ENCODE measurements at places on chromosomes 1 and 21.

DNA sequence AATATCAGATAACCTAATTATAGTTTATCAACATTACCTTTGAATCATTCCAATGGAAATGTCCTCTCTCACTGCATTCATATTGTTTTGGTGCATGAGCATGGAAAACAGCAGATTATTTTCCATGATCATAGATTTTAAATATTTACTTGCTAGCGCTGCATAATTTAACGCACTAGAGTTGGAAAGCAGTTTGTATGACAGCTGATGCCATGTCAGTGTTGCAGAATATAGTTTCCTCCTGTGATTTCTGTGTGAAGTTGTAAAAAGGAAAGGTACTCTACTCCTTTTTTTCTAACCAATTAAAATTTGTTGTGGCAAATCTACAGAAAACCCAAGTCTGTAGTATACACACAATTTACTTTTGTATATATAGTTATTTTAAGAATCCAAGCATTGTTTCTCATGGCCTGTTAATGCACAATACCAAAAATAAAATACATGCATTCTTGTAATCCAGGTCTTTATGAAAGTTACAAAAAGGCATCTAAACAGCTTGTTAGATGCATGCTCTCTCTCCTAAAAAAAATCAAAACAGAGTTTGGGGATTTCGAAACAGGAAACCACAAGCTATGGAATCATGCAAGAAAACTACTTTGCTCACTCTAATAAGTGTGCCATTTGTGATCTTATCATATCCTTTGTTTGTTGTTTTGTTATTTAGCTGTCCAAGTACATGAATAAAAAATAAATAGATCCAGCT is 1.9 kb upstream of the ATG4C start:
- no peak for DNase-seq

DNA sequence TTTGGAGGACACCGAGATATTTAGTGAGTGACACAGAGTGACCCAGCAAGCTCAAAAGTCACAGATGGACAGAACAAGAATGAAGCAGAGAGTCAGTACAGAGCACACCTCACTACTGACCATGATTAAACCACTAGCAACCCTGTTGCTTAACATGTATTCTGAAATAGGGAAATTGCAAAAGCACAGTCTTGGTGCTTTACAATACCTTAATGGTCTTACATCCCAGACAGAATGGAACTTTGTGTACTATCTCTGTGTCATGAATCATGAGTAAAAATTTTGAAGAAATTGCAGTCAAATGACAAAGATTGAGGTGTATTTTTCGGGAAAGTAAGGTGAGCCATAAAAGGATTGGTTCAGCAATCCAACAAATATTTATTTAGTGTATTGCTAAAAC is 2.7 kb upstream of the SAMSN1 start:
- DNase-seq = no peak

- DNase-seq = no peak
Measured at GRCh38 chr1:115041654-115042053, 12.0 kb downstream of the TSHB start.

DNA sequence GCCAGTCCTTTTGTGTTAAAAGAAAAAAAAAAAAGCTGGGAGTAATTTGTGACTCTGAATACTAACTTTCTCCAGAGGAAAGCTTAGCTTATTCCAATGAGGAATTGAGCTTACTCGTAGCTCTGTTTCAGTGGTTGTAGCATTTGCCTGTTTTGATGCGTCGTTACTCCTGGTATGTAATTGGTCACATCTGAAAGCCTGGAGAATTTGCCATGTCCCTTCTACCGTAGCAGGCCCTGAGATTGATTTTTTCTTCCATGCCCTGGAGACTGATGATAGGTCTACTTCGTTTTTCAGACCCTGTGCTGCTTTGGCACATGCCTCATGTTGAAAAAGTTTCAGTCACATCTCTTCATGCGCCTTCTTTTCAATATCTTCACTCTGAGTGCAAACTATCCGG is 1103.0 kb downstream of the PLA2G4A start:
- no peak for DNase-seq

DNA sequence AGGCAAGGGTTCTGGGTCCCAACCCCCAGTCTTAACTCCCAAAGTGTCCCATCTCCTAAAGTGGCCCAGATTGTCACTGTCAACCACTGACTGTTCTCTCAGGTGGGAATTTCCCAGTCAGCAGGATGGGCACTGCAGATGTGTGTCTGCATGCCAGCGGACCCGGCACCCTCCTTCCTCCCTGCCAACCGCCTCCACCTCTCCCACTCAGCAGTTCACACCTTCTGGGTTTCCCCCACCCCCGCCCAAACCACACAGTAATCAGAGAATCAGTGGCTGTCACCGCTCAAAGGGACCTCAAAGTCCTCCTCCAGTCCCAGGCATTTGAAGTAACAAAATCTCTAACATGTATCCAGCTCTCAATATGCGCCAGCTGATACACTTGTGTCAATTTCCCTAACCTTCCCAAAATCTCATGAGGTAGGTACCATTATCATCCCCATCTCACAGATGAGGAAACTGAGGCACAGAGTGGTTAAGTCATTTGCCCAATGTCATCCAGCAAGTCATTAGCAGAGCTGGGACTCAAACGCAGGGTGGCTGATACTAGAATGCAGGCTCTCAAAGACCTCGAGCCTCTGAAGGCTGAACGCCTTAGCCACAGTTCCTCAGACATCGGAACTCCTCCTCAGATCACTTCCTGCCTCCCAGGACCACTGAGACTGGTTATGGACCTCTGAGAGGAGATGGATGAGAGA is 4.8 kb downstream of the RUNX3 start:
- peak; percentile 66 for DNase-seq

GRCh38 chr1:60936163-60936562 is 146.2 kb upstream of the NFIA start:
- no peak for DNase-seq

DNA sequence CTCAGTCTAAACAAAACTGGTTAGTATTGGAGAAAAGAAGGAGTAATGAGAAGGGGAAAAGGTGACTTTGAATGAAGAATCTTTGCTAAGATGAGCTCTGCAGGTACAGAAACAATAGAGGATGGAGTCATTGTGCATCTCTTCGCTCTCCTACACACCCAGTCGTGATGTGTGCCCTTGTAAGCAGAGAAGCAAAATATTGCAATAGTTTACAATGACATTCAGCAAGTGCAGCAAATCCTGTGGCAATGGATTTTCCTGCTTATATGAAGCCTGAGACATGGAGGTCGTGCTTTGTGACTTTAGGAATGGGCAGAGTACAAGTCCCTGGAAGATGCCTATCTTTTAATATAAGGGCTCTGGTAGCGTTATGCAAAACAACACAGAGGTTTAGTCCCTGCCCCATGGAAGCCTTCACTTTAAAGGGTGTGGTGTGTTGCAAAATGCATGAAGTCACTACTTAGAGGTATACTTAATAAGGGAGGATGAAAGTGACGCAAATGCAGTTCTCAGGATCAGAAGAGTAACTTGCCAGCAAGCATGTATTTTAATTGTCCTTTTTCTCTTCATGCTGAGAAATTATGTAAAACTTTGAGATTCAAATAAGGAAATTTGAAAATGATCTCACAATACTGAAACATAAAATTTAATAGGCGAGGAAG is 88.0 kb upstream of the IVNS1ABP start:
- DNase-seq = no peak

GRCh38 chr21:29677326-29677725 is 262.5 kb downstream of the GRIK1 start:
- no peak for DNase-seq

- DNase-seq = no peak
Measured at GRCh38 chr1:15249081-15249480, 2.1 kb downstream of the FHAD1 start.

GRCh38 chr1:9907441-9907840 is 2.6 kb downstream of the CTNNBIP1 start:
- DNase-seq = no peak

DNA sequence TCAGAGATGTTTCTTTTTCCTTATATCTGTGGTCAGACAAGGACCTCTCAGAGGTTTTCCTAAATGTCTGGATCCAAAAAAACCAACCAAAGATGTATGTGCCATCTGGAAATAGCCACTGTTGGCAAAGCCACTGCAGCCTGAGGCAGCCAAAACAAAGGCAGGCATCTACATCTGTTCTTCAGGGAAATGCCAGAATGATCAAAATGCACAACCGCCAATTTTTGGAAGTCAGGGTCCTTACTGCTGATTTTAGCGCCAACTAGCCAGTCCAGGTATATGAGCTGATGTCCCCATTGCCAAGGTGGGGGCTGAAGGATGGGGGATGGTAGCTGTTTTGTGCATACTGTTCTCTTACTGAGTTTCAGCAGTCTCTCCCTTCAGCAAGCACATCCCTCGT is 45.9 kb downstream of the SYT14 start:
- DNase-seq = no peak

DNA sequence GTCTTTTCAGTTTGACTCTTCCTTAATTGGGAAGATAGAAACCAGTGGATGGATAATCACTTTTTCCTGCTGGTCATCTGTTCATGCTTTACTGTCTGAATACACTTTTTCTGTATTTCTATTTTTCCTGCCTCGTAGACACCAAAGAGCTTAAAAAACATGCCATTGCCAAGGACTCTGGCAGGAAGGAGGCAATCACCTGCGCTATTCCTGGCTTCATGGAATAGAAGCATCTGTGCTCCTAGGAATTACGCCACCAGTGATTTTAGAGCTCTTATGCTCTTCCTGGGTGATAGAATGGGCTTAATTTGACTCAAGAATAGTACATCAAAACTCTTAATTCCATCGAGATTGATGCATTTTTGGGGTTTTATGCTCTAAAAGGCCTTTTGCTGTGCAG is 15.7 kb downstream of the OR2B11 start:
- DNase-seq = no peak

DNA sequence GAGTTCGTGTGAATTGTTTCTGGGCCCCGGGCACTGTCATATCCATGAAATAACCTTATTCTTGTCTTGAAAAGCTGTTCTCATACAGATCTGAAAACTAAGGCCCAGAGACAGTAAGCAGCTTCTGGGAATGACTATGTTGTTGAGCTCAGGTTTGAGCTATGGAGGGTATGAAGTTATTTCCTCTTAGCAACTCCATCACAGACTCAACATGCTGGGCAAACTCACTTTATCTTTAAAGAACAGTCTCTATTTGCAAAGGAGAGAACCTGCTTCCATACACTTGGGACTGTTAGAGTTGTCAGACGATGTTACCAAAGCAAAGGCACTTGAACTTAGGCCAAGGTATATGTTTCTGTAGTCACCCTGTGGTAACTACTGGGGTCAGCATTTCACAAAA is 90.0 kb downstream of the GPR88 start:
- DNase-seq = no peak

DNA sequence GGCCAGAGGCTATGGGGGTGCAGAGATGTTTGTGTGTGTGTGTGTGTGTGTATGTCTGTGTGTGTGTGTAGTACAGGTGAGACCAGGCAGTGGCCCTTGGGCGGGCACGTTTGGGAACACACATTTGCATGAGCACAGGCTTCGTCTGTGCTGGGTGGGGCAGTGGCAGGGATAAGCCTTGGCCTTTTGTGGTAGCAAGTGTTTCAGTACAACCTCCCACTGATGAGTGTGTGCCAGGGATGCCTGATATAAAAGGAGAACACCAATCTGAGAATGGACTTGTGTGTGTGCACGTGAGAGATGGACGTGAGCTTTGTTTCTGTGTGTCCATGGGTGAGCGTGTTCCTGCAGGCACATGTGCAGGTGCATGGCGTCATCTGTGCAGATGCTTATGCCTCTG is 3.0 kb downstream of the NTRK1 start:
- no peak for DNase-seq

GRCh38 chr1:98027103-98027705 is 106.4 kb upstream of the DPYD start:
- no peak for DNase-seq

DNA sequence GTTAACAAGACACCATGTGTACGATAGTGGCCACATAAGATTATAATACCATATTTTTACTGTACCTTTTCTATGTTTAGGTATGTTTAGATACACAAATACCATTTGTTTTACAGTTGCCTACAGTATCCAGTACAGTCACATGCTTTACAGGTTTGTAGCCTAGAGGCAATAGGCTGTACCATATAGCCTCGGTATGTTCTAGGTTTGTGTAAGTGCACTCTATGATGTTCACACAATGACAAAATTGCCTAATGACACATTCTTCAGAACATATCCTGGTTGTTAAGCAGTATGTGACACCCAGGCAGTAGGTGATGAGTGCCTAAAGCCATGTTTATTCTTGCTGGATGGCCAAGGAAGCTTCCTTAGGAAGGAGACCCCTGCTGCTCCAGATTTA is 111.8 kb downstream of the PAPPA2 start:
- DNase-seq = no peak

GRCh38 chr1:71804140-71804539 is 478.2 kb downstream of the NEGR1 start:
- DNase-seq = no peak

DNA sequence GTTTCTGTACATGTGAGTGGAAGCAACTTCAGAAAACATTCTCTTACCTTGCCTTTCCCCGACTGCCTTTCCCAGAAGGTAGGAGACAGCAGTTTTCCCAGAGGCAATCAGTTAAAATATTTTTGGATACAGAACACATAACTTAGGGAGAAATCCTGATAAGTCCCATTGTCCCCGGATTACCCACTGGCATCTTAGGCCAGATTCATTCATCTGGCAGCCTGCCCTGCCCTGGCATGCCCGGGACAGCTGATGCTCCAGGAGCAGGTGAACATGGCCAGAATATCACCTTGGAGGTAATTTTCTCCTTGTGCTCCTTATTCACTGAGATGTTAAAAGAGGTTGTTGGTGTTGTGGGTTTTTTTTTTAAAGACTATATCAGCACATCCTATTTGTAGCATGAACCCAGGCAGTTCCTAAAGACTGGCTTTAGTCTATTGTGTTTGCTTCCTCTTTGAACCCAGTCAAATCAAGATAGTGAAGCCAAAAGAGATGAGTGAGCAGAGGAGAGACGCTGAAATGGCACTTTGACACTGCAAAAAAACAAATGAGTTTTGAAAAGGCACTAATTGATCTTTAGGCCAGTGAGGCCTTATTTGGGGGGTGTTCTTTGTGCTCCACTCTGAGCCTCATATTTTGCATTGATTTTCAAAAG is 139.6 kb downstream of the PLPP3 start:
- no peak for DNase-seq

DNA sequence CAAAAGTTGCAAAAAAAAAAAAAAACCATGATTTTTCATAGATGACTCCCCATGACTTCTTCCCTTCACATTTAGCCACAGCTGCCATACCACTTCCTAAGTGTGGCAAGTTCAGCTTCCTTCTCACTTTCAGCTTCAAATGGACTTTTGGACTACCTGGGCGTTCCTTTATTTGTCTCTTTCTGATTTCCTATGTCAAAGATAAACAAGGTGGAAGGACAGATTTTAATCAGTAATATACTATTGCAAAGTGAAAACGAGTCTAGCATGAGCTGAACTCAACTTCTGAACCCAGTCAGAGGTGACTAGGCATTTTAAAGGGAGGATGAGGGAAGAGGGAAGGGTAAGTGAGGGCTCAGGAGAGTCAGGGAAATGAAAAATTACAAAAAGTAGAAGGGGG is 14.4 kb upstream of the SCCPDH start:
- DNase-seq = no peak
